ENCODE measurements at places on chromosomes 13 and 19. TPM values are rescaled to one million over a fixed set of nuclear protein-coding genes. Genes with fewer than 3 reads are reported as not detected.

The GPC6 gene
- total RNA-seq = not detected

The SLC7A9 gene
- total RNA-seq = not detected

DNA sequence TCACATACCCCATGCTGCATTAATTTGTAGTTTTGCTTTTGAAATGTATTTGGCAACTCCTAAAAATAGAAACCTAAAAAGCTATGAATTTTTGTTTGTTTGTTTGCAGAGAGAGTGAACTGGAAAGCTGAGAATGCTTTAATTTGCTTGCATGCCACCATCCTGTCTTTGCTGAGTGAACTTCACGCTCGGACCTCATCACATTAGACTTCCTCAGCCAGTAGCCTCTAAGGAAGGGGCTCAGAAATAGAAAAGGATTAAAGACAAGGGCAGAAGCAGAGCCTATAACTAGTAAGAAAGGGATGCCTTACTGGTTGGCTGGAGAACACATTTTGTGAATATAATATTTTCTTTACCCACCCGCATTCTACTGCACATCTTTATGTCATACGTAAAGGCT, 275.1 kb downstream of the DCLK1 start:
- no peak for DNase-seq

The PLIN4 gene
- total RNA-seq = 0.08 TPM

DNA sequence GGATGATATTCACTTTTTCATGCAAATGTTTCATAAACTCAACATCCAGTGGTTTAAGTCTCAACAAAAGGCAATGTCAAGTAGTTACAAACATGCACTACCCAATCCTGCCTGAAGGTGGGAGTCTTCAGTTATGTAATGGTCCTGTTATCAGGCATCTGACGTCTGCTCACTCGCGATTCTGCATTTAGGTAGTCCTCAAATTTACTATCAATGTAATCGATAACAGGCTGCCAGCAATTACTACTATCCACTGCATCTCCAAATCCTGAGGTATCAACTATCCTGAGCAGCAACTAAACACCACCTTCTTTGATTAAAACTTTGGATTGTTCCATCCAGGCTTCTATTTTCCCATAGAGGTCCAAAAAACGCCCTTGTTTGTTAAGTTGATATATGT, 51.2 kb downstream of the NLRP12 start:
- DNase-seq = no peak

- DNase-seq = no peak
Measured at GRCh38 chr19:41726493-41726892, 18.1 kb downstream of the CEACAM5 start.

GRCh38 chr19:38441657-38442348, 8.3 kb downstream of the RYR1 start:
- DNase-seq = no peak

The TEX29 gene
- not detected for total RNA-seq

- no peak for DNase-seq
Measured at GRCh38 chr13:106372199-106373155, 163.0 kb downstream of the EFNB2 start.

The FAM124A gene
- total RNA-seq = not detected

The LRRC25 gene
- total RNA-seq = 2.7 TPM

DNA sequence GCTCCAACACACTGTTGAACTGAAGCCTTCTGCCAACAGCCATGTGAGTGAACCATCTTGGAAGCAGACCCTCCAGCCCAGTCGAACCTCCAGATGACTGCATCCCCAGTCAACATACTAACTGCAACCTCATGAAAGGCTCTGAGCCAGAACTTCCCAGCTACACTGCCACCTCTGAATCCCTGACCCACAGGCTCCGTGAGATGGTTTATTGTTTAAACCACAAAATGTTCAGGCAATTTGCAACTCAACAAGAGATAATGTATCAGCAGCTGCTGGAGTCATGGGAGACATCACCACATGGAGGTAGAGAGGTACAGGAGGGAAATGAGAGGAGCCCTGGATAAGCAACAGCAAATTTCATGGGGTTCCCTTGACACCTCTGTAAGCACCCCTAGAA, 266.4 kb upstream of the NBEA start:
- no peak for DNase-seq

- DNase-seq = no peak
Measured at GRCh38 chr19:17327654-17328516, 6.8 kb downstream of the ANO8 start.

- peak; percentile 35 for DNase-seq
Measured at GRCh38 chr13:20182231-20182846, 10.4 kb downstream of the GJB2 start.

DNA sequence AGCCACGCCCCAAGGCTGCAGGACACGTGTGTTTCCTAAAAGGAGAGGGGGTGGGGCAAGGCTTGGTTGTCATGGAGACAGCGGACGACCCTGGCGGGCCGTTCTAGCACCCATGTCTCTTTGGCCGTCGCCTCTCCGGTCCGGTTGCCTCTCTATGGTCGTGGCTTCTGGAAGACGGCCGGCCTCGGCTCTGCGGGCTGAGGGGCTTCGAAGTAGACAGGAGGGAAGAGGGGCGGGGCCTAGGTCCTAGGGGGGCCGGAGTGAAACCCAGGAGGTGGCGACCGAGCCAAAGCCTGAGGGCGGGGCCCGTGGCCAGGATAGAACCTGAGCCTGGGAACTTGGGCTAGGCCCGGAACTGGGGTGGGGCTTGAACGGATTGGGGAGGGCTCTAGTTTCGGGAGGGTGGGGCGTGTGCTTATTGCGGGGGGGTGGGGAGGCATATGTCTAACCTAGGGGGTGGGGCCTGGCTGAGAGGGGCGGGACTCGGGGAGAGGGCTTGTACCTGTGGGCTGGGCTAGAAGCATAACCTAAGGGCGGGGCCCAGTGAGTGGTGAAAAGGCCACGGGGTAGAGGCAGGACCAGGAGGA, 750 bp upstream of the SLC27A1 start:
- DNase-seq = peak; percentile 86

GRCh38 chr13:77533875-77534788, 1.4 kb upstream of the SCEL start:
- no peak for DNase-seq

- DNase-seq = peak; percentile 80
Measured at GRCh38 chr19:6543866-6544347, 13.1 kb downstream of the TNFSF9 start.

DNA sequence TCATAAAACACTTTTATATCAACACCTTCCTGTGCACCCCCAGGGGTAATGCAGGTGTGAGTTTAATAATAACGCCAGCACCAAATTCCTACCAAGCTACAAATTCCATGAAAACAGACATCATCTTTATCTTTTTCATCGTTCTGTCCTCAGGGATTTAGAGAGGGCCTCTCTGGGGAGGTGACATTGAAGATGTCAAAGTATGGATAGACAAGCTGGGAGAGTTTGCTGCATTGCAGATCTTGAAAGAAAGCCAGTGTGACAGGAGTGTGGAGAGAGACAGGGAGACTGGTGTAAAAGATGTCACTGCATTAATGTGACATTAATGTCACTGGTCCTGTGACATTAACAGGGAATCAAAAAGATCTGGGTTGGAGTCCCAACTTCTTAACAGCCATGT, 10.1 kb downstream of the CACNG6 start:
- no peak for DNase-seq

DNA sequence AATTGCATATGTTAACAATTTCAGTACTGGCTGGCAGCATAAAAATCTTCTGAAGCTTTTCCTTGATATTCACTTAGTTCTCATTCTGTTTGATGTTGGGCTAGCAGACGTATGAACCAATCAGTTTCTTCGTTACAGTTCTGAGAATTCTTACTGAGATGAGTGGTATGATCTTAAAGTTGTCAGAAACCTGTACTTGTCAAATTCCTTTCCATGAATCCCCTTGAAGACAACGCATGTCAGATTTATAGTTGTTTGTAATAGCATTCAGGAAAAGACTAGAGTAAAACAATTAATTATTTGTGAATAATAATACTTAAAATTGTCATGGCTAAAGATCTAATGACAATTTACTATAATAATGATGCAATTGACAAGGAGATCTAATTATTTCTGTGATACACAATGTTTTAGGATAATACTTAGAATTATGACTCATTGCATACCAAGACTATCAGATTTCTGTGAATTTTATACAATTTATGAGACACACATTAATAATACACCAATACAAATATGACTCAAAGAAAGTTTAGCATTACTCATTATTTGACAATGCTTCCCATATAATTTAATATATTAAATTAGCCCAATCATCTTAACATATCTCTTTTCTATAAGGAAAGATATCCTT, 447.2 kb downstream of the RFC3 start:
- DNase-seq = no peak

The SHISA7 gene
- not detected for total RNA-seq

The URAD gene
- total RNA-seq = not detected

- DNase-seq = no peak
Measured at GRCh38 chr19:1004803-1005664, 4.8 kb downstream of the GRIN3B start.

The PSPC1 gene
- 59.9 TPM for total RNA-seq

The ZNF429 gene
- total RNA-seq = 3.0 TPM

- DNase-seq = no peak
Measured at GRCh38 chr13:30006246-30006645, 155.8 kb upstream of the UBL3 start.

DNA sequence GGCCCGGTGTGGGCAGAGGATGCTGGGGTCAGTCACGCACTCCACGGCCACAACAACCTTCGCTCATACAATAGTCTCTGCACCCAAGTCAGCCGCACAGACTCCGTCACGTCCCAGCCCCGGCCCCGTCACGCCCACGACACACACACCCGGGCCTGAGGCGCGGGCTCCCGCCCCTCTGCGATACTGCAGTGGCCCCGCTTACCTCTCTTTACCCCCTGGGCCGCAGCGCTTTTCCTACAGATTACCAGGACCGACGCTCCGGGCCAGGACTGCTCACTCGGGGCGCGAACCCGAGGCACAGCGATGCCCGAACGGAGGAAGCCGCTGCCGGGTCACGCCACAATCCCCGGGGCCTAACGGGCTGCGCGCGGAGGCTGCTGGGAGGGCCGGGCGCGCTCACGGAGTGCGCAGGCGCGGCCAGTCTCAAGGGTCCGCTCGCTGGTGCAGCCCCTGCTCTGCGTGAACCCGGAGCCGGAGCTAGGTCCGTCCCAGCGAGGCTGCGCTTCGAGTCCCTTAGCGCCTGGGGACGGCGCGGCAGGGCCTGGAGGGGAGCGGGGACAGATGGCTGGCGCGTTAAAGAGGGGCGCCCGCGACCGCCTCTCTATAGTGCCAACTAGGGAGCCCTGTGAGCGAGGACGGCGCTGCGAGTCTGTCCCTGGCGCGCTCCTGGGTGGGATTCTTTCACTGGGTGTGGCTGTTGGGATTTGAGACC, at the start of gene ZFP82:
Gene ZFP82 (minus strand): TSS at position 358 of the 715 bp plus-strand sequence. CDS start 8,855 bp downstream, outside the sequence.
- peak; percentile 37 for DNase-seq

DNA sequence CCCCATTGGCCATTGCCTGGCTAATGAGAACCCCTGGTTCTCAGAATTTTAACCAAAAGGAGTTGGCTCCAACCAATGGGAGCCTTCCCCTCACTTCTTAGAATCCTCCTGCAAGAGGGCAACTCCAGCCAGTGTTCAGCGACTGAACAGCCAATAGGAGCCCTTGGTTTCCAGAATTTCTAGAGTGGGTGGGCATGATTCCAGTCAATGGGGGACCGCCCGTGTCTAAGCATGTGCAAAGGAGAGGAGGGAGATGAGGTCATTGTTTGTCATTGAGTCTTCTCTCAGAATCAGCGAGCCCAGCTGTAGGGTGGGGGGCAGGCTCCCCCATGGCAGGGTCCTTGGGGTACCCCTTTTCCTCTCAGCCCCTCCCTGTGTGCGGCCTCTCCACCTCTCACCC, 9.5 kb upstream of the SWSAP1 start:
- DNase-seq = no peak

The NBEA gene
- 0.72 TPM for total RNA-seq

The EGLN2 gene
- total RNA-seq = 90.9 TPM

- no peak for DNase-seq
Measured at GRCh38 chr13:50226515-50227155, 211.4 kb downstream of the KCNRG start.

The ZNF491 gene
- total RNA-seq = 0.51 TPM

The ARRDC5 gene
- total RNA-seq = 0.38 TPM

DNA sequence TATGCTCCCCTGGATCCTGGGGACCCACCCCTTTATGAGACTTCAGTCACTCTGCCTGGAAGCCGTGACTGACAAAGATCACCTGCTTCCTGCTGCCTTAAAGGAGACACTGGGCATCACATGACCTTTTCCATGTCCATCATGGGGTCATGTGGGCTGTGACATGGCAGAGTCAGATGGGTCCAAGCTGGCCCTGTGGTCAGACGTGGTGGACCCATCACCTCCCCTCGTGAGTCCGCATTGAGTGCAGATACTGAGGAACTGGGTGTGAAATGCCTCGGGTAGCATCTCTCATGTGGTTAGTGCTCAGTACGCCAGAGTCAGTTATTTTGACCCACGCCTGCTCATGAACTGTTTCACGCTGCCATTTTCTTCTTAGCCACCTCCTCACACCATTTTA, 27.1 kb downstream of the NKPD1 start:
- no peak for DNase-seq

- no peak for DNase-seq
Measured at GRCh38 chr13:45654633-45655349, 39.3 kb upstream of the ERICH6B start.

DNA sequence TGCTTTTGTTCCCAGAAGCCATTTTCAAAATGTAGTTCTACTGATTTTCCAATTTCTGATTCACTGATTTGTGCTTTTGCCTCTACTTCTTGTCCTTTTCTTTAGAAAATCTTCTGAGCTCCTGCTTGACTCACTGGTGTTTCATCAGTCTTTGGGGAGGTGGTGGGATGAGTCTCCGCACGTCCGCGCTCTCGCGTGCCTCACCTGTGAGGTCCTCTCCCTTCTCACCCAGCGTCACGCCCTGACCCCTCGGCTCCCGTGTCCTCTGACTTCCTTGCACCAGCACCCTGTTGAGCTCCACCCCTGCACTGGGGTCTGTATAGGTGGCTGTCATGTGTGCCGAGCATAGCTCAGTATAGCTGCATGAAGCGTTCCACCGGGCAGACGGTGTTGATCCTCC, 52.7 kb upstream of the MCF2L start:
- DNase-seq = no peak

The NDUFA7 gene
- total RNA-seq = 79.0 TPM

GRCh38 chr19:32465176-32465575, 59.6 kb downstream of the DPY19L3 start:
- no peak for DNase-seq

DNA sequence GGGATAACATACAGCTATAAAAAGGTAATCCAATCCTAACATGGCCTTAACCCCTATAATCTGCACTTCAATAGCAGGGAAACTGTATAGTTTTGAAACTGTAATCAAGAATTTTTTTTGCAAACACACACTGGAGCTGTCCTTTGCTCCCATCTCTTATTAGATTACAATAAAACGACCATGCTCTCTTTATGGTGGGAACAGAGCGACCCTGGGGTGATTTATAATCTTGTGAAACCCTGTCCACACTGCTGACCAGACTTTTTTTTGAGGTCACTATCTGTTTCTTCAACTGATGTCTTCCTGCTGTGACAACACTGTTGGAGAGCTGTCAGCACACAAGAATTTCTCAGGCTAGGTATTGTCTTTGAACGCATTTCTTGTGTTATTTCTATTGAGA, 35.3 kb downstream of the DACH1 start:
- no peak for DNase-seq

The CNMD gene
- total RNA-seq = 0.35 TPM

- no peak for DNase-seq
Measured at GRCh38 chr13:95740979-95741320, 64.0 kb downstream of the DNAJC3 start.

The PDX1 gene
- not detected for total RNA-seq

The BABAM1 gene
- total RNA-seq = 103 TPM

- DNase-seq = no peak
Measured at GRCh38 chr19:30810726-30811125, 438.5 kb downstream of the ZNF536 start.
